Muscle of leg (tissue), 16 donors: ENCODE measurements at places on chromosomes 11 and 22. TPM values are rescaled to one million over a fixed set of nuclear protein-coding genes. Genes with fewer than 3 reads are reported as not detected.

The CEP126 gene
- polyA plus RNA-seq = 3.4 TPM

The SPATA19 gene
- not detected for polyA plus RNA-seq

The PATE4 gene
- polyA plus RNA-seq = 0.12 TPM

DNA sequence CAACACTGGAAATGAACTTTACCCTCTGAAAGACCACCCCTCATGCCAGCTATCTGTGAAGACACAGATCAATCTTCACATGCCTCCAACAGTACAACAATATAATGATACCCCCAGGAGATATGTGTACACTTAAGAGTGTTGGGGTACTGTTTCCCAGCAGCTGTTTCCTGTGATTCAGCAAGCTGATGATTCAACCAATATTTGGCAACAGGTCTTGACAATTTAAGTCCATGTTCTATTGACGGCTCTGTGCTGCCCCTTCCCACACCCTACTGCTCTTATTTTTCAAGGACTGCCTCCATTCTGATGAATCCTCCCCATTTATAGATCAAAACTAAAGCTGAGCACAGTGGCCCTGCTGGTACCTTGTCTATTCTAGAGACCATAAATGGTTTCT, 6.6 kb downstream of the SNX19 start:
- no peak for DNase-seq

GRCh38 chr22:31951194-31952093, 7.1 kb downstream of the YWHAH start:
- no peak for DNase-seq

DNA sequence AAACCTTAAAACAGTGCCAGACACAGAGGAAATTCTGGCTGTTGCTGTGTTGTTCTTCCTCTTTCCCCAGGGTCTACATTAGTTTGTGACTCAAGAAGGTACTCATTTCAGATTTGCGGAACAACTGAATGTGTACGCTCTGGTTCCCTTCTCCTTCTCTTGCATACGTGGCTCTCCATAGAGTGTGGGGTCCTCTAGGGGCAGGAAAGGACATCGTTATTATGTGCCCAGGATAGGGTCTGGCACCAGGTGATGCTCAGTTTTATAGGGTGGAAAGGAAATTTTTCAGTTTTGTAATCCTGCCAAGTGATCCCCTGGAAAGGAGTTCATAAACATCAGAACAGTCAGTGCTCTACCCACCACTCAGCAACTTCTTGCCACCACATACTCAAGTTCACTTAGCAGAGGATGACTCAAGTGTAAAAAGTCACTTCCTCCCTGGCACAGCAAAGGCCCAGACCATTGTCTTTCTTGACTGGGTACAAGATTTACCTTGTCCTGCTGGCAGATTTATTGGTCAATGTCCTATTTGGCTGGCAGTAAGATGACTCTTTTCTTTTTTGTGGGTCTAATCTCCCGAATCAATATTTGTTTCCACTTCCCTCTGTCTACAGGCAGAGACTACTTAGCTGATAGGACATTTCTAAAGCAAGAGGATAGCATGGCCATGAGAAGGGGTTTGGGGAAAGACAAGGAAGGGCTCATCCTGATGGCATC, 246.0 kb upstream of the TENM4 start:
- DNase-seq = no peak

- peak; percentile 80 for DNase-seq
Measured at GRCh38 chr11:95322539-95322938, 91.5 kb upstream of the SESN3 start.

- DNase-seq = peak; percentile 42
Measured at GRCh38 chr11:9091044-9091922, at the start of gene SCUBE2. Gene SCUBE2 (minus strand): TSS chr11:9091599. CDS start chr11:9091528, 71 bp downstream.

- DNase-seq = no peak
Measured at GRCh38 chr11:1323774-1324173, 14.3 kb upstream of the TOLLIP start.

GRCh38 chr11:25970726-25971508, 361.0 kb upstream of the ANO3 start:
- DNase-seq = no peak

DNA sequence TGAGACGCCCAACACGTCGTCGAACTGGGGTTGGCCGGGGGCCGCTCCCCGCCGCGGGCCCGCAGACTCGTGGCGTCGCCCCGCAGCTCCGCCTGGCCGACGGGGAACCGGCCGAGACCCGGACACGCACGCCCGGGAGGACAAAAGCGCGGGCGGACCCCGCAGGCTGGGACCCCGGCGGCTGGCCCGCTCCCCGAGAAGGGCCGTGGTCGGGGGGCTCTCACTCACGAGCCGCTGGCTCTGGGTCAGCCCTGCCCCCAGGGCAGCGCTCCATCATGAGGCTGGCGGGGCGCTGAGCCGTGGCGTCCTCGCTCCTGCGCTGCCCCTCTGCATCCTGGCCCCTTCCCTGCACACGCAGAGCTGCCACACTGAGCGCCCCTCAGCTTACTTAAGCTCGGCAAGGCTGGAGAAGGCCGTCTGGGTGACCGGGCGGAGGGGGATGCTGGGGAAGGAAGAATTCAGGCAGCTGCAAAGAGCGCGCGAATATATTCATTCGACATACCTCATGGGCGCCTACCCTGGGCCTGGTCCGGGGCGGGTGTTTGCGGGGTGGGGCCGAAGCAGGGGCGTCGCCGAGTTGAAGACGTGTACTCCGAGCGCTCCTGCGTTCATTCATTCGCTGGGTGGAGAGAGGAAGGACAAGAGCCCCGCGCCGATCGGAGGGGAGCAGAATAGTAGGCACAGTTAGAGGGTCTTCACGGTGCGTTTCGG, 579 bp upstream of the CYB5R2 start:
- DNase-seq = peak; percentile 66

DNA sequence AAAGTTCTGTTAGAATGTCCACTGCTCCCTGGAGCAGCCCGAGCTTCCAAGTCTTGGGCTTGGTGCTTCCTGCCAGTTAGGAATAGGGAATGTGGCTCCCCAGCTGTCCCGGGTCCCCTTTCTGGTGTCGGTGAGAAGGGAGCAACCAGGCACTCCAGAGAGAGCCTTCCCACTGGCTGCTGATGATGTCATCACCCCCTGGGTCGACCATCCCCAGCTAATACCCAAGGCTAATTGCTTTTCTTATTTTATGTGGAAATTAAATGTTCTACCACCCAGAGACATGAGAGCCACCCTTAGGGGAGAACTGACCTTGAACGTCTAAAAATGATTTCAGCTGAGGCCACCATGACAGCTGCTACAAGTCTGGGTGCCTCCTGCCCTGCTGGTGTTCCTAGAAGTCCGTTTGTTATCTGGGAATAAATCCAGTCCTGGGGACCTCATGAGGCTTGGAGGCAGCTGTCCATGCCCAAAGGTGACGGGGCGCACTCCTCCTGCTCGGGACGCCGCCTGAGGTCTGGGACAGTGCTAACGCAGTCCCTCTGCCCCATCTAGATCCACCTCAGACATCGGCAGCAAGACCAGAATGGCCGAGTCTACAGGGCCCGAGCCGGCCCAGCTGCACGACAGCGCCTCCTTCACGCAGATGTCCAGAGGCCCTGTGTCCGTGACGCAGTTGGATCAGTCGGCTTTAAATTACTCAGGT, 42.3 kb downstream of the C11orf91 start:
- no peak for DNase-seq

DNA sequence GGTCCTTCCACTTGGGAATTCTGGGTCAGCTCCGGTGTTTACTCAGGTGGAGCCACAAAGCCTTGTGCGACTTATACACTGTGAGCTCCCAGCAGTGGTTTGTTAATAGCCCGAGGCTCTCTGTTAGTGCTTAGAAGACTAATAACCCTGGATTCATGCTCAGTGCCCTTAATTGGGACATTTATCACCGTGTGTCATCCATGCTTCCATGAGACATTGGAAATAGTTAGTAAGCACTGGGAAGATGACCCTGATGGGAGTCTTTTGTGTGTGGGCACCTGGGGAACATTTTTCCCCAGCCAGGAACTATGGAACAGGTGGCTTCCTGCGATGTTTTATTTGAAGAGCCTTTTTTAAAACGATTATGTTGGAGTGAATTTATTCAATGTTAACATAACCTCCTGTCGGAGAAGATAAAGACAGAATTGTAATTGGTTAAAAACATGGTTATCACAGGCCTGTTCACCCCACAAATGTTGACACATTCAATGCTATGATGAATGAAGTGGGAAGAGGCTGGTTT, 188.9 kb downstream of the MYO18B start:
- DNase-seq = no peak

DNA sequence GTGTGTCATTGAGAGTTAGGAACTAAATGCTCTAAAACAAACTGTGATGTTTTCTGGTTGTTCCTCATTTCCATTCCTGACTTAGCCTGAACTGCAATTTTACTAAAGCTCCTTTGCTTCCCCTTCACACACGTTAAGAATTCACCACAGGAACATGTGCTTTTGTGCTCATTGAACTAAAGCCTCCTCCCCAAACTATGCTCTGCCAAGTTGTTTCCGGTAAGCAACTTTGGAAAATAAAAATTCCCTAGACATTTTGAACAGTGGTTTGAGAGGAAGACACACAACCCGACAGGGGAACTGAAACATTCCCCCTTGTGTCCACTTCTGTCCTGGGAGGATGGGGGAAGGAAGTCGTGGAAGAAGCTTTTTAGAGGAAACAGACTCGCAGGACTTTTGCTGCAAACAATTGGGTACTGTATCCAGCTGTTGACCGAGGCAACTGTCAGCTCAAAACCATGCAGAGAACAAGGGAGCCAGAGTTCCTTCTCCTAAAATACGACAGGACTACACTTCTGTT, 66.9 kb downstream of the GAB2 start:
- peak; percentile 95 for DNase-seq

GRCh38 chr11:134231958-134232659, 7.6 kb downstream of the VPS26B start:
- DNase-seq = no peak

- DNase-seq = no peak
Measured at GRCh38 chr22:40322021-40322420, 24.3 kb upstream of the ADSL start.

DNA sequence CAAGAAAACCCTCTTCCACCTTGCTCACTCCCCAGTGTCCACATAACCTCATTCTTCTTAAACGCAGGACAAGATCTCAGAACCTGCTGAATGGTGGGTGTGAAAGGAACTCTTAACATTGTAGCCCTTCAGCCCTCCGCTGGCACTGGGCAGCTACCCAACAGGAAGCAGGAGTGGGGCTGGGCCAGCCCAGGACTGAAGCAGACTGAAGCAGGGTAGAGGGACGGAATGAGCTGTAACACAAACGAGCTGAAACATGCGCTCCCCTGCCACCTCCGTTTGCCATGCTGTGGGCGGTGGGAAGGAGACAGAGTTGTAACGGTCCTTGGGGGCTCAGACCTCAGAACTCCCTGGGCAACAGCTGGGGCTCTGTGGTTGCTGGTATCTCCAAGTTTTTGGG, 23.6 kb downstream of the NPAT start:
- DNase-seq = no peak

- DNase-seq = no peak
Measured at GRCh38 chr11:26078231-26078821, 253.6 kb upstream of the ANO3 start.

GRCh38 chr11:13105237-13105844, 96.2 kb downstream of the RASSF10 start:
- peak; percentile 65 for DNase-seq

DNA sequence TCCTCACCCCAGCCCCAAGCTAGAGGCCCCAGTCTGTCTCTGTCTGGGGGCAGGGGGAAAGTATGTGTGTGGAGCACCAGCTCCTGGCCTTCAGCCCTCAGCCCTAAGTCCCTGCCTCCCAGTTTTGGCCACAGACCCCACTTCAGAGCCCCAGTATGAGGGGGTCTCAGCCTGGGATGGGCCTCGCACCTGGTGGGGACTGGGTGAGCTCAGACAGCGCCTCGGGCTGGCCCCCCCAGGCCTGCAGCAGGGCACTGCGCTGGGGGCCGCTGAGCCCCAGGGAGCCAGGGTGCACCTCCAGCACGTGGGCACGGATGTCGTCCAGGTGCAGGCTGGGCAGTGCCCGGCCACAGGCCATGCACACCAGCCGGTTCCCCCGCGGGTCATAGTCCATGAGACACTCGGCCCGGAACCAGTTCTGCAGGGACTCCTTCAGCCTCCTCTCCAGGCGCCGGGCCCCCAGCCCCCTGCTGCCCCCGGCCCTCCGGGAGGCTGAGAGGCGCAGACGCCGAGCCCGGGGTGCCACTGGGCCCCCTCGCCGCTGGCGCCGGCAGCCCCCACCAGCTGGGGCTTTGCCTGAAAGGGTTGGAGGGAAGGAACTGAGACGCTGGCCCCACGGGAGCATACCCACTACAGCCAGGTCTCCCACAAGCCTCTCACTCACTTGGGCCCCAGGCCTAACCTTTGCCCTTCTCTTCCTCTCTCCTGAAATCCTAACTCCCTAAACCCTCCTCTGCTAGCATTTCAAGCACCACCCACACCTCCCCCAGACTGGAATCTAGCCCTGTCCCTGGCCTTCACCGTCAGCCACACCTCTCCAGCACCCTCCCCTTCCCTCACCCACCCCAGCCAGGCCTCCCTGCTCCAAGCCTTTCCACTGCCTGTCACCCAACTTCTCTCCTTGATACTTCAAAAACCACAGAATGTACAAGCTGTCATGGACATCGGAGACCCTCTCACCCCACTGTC, 3.6 kb downstream of the ZFTA start:
- peak; percentile 33 for DNase-seq

DNA sequence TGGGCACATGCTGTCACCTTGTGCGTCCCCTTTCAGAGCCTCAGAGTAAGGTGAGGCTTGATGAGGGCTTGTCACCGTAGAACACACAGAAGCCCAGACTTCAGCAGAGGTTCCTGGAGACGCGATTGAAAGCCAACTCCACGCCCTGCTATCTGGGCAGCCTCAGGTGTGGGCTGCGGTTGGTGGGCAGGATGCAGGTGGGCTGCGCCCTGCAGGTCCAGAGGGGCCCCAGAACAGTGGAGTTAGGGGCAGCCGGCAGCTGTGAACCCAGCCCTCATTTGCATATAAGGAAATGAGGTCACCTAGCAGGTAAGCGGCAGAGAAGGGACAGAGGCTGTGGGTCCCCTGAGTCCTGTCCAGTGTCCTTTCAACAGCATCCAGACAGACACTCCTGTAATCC, 15.4 kb downstream of the PHLDA2 start:
- DNase-seq = no peak

GRCh38 chr22:42111798-42112197, 18.8 kb downstream of the CYP2D6 start:
- no peak for DNase-seq

DNA sequence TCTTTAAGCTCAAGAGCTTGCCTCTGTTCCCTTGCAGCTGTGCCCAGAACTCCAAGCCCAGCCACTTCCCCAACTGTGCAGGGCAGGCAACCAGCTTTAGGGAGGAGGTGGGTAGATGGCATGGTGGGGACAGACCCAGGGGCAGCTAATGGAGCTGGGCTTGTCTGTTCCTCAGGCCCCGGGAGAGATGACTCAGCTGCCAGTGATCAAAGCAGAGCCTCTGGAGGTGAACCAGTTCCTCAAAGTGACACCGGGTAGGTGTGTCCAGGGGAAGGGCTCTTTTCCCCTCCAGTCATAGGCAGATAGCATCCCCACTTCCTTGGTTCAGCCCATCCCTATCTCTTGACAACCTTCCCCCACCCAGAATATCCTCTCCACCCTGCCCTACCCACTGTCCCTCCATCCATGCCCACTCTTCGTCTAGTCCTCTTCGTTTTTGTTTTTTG, 32.4 kb downstream of the CREB3L1 start:
- no peak for DNase-seq

DNA sequence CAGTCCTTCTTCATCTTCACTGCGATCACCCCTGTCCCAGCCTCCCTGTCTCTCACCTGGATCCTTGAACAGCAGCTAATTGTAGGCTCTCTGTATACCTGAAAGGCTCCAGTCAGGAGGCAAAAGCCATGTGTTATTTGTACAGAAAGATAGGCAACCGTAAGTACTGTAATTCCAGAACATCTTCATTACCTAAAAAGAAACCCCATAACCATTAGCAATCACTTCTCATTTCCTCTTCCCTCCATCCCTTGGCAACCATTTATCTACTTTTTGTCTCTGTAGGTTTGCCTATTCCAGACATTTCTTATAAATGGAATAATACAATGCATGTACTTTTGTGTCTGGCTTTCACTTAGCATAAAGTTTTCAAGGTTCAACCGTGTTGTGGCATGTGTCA, 17.8 kb downstream of the NAGA start:
- DNase-seq = no peak
